ENCODE measurements at places on chromosomes 1 and 21.

GRCh38 chr1:223011505-223011856 lies 131.6 kb downstream of the TLR5 start:
- no peak for DNase-seq

DNA sequence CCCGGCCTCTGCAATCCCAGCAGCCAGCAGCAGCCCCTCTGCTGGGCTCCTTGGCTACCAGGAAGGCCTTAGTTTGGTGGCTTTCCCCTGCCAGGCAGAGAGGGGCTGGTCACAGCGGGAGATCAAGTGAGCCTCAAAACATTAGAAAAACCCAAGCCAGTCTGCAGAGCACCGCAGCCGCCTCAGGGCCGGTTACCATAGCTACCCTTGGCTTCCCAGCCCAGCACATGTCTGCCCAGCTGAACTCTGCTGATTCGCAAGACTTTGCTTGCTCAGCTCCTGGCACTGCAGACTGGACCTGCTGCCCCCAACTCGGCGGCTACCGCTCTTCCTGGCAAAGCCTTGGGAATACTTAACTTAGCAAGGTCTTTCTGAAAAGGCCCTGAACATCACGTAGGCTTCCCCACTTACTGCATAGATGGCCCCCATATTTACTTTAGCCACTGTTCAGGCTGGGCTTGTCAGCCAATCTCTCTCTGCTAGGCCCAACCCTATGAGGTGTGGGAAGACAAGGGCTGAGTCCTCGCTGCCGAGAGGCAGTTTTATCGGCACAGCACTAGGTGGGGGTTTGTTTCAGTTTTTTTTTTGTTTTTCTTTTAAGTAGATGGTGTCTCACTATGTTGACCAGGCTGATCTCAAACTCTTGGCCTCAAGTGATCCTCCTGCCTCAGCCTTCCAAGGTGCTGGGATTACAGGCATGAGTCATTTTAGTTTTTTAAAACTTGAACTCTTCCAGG lies 28.6 kb upstream of the PLEKHG5 start:
- peak; percentile 51 for DNase-seq

DNA sequence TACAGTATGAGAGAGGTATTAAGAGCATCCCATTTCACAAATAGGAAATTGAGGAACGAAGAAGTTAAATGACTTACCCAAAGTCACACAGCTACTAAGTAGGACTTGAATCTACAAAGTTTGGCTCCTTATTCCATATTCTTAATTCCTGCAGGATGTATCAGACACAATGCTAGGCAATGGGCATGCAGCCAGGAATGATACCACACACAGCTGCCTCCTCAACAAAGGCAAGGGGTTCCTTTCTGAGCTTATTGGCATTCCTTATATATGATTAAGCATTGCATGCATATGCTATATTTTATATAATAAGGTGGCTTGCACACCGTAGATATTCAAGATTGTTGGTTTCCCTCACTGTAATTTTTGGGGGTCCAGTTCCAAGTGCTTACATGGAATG lies 34.2 kb upstream of the JUN start:
- no peak for DNase-seq

DNA sequence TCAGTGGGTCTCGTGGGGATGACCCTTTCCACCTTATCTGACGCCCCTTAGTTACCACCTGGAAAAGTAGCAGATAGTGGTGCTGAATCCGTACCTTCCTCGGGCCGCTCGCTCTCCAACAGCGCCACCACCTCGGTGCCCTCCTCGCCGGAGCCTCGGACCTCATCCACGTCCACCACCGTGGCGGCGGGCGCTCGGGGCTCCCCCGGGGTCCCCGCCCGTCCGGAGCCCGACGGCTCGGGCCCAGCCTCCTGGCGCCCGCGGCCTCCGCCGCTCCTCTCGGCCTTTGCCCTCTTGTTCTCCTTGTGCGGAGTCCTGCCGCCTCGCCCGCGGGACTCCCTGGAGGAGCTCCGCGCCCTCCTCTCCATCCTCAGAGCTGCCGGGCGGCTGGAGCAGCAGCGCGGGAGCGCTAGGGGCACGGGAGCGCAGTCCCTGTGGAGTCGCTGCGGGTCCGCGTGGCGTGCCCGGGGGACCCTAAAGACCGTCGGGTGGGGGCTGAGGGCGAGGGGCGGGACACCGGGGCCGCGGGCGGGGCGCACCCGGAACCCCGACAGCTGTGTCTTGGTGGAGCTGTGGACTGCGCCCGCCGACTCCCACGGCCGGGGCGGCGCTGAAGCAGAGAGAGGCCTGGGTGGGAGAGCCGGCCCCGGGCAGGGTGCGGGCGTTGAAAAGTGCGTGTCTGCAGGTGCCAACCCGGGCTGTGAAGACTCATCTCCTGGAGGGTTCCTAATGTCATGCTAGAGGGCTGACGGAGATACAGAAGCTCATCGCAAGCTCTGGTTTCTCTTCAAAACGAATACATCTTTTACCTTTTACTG lies at the start of gene NPHS2:
Gene NPHS2 (minus strand): TSS at position 452 of the 818 bp plus-strand sequence. CDS start 84 bp downstream, at position 368.
- DNase-seq = no peak

GRCh38 chr1:99659755-99660210 lies 13.9 kb downstream of the PALMD start:
- DNase-seq = no peak

GRCh38 chr1:147207192-147207591 lies 17.9 kb downstream of the FMO5 start:
- no peak for DNase-seq

GRCh38 chr1:204545881-204546280 lies 29.7 kb downstream of the MDM4 start:
- DNase-seq = no peak

DNA sequence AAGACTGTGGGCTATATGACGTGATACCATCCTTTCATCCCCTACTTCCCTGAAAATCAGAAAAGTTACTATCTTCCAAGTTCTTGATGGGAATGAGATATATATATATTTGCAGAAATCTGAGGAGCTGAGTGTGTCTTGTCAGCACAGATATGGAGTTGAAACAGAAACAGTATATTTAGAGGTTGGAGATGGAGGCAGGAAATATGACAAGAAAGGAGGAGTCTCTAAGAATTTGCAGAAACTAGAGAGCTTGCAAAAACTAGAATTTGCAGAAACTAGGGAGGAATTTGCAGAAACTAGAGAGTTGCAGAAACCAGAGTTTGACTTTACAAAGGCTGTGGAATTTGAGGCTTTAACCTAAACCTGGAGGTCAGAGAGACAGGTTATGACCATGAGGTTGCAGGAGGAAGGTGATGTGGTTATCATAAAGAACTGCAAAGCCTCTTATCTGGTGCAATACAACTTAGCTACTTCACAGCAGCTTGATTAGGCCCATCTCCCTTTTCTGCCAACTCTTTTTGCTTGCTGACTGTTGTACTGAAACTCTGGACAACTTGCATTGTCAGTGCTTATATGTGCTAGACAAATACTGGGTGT lies 22.3 kb downstream of the XCL2 start:
- DNase-seq = no peak

GRCh38 chr1:10939654-10940450 lies 72.6 kb upstream of the TARDBP start:
- DNase-seq = no peak

DNA sequence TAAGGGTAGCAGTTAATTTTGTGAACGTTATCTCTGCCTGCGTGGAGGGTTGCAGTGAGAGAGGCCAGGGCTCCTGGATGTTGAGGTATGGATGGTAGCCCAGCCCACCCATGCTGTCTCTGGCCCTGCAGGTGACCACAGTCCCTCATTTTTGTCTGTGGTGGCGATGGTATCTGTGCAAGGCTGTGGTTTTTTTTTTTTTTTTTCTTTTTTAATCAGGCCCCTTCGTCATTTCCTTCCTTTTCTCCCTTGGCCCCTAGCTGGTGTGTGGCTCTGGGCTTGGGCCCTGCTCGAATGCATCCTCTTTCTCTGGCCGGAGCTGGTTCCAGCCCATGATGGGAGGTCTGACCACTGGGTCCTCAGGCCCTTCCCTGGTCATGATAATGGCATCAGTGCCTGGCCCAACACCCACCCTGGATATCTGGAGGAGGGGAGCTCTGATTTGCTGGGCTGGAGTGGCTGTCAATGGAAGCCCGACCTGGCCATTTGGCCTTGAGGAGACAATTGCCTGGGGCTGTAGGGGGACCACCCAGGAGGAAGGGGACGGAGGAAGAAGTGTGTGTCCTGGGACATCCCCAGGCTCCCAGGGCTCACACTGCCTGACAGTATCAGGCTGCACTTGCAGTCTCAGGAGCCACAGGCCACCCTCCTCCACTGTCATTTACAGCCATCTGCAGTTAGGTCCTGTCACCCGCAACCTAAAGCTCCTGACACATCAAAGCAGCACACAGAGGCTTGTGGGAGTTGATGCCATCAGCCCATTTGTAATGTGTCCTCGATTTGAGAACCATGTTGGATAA lies 8.1 kb upstream of the RNF187 start:
- no peak for DNase-seq

DNA sequence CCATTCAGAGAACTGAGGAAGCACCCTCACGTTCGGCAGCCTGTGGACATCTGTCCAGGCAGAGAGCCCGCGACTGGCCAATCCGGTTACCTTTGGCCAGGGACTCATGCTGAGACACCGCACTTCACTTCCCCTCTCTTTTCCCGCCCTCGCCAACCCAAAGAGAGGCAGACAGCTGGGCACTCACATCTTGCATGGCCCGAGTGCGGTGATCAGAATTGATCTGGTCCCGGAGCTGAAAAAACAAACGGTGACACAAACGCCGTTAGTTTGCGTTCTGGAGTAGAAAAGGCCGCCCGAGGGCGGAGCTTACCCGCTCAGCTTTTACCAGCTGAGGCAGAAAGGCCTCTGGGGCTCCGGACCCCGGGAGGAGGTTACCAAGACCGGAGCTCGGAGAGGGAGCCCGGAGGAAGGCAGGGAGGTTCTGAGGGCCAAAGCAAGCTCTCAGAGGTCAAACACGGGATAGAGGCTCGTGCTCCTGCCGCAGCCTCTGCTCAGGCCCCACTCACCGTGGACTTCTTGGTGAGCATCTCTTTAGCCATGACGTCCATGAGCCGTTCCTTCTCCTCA lies 376 bp downstream of the SF3A3 start:
- DNase-seq = no peak

DNA sequence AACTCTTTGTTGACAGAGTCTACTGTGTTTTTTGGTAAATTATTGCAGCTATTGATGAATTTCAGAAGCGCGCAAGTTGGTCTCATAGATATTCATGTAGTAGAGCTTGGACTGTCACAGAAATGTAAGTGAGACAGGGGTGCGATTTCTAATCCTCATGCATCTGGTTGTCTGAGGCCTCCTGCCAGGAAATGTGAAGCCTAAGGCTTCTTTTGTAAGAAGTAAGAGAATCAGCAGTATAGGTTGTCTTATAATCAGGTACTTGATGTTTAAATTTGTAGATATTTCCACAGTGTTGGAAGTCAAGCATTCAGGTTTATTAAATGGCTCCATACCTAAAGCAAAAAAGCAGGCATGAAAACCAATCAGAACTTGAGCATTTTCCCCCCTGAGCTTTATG lies 332.9 kb upstream of the FMN2 start:
- DNase-seq = no peak

- no peak for DNase-seq
Observed at GRCh38 chr1:223878598-223879325, 33.0 kb upstream of the TP53BP2 start.

DNA sequence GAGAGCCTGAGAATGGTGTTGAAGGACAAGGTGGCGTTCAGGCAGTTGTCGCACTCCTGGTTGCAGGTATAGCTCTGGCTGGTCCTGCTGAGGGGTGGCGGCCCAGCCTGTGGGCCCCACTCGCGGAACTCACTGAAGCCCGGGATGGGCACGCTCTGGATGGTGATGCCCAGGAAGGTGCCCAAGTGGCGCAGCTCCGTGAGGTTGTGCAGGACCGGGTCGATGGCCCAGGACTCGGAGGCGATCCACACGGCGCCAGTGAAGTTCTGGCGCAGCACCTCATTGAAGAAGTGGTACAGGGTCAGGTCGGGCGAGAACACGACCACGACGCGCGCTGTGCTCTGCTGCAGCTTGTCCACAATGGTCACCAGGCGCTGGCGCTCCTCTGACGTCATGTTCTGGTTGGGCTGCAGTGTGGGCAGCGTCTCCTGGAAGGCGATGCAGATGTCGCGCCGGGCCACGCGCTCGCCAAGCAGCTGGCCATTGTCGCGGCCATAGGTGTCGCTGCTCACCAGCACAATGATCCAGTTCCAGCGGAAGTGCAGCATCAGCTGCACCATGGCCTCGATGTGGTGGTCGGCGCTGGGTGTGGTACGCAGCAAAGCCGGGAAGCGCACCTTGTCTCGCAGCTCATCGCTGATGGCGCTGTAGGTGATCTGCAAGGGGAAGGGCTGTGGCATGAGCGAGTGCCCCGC lies 5.0 kb downstream of the TAS1R2 start:
- no peak for DNase-seq

DNA sequence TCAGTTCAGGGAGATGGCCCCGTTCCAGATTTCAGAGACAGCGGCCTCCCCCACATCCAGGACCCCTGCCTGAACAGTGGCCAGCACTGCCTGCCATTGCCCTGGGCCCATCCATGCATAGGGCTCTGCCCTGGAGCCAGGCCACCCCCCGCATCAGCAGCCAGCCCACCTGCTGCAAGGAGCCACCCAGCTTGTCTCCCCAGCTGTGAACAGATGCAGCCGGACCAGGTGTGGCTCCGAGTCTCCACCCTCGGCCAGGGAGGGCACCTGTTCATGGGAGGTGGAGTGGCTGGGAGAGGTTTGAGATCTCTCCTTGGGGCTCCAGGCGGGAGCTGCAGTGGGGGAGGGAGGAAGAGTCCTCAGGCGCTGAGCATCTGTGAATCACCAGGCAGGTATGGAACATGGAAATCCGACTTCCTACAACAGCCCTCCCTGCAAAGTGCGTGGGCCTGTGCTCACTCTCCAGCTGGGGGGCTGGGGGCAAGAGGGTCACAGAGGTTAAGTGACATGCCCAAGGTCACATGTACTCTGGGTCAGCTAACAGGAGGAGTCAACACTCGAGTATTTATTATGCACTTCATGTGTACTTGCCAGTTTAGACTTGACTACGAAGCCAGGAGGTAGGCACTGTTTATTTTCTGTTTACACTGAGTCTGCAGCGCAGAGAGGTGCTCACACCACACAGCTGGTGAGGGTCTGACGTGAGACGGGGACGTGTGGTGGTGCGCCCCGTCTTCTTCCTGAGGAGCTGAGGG lies 4.8 kb upstream of the HES5 start:
- DNase-seq = no peak

- no peak for DNase-seq
Observed at GRCh38 chr1:208184966-208185654, 59.1 kb downstream of the PLXNA2 start.

GRCh38 chr21:44456214-44456914 lies 1.1 kb downstream of the LRRC3 start:
- no peak for DNase-seq

- no peak for DNase-seq
Observed at GRCh38 chr1:225963735-225964530, 22.9 kb upstream of the LEFTY2 start.

DNA sequence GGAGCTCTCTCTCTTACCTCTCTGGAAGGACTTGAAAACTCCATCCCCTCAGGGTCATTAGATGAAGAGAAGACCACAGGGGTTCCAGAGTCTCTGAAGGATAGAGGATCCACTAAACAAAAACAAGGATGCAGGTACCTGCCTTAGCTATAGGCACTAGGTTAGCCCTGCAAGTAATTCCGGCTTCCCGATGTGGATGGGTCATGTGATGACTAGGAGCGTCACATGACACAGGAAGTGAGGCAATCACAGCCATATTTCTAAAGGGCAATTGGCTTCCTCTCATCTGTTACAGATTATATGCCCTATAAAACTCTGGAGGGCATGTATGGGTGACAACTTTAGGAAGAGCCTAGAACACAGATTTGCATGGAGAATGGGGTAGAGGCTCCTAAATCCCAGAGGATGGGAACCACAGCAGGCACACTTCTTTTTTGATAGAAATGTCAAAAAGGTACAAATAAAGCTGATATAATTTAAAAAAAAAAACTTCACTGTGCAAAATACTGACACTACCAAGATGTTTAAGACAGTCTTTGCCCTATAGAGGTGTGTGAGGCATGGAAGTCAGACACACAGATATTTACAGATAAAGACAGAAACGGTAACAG lies 14.1 kb downstream of the ENTREP3 start:
- peak; percentile 71 for DNase-seq
